ENCODE measurements at places on chromosomes 4 and X.

- DNase-seq, result peak; percentile 40
These were observed 8.7 kb downstream of the RIPPLY1 start for GRCh38 chrX:106894392-106894909.

GRCh38 chrX:17869580-17869979, 8.5 kb upstream of the RAI2 start:
- DNase-seq, result no peak

- no peak for DNase-seq
These were observed 60.8 kb upstream of the HPGD start for GRCh38 chr4:174583056-174583455.

DNA sequence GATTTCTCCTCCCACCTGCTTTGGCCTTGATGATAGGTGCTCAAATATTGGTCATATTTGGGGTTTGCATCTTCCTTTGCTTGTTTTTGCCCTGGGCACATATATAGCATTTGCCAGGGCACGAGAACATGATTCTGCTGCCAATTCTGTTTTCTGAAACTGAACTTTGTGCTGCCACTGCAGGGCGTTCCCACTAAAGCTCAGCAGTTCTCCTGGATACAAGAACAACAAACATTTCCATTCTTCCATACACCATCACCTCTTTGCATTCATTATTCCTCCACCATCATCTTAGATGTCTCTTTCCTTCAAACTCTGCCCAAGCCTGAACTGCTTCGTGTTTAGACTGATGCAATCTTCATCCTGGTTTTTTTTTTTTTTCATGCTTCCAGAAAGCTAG, 36.3 kb upstream of the GATB start:
- DNase-seq, result no peak

- no peak for DNase-seq
These were observed 143.0 kb upstream of the PLAC1 start for GRCh38 chrX:134801267-134801666.

GRCh38 chr4:169225812-169226211, 44.9 kb downstream of the SH3RF1 start:
- no peak for DNase-seq

GRCh38 chr4:186953599-186954260, 230.1 kb upstream of the FAT1 start:
- DNase-seq, result no peak

DNA sequence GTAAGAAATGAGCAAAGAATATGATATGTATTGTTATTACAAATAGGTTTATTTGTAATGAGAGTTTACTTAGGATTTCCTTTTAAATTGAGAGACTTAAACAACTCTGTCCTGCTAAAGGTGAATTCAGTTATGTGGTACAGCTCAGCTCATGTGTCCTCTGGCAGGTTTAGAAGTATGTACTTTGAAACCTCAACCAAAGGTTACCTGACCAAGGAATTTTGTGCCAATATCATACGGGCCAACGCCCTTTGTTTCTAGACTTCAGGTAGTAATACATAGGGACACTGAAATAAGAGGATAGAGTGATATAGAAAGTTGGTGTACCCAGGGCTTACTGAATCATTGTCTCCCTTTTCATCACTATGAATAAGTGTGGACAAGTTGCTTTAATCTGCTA, 25.7 kb downstream of the SLAIN2 start:
- DNase-seq, result no peak

- peak; percentile 93 for DNase-seq
These were observed at the start of gene FGFRL1 for GRCh38 chr4:1011022-1011665. Gene FGFRL1 (plus strand): TSS chr4:1011626. CDS start chr4:1012486, 860 bp downstream.
